Uterus (tissue), 4 donors: ENCODE measurements at places on chromosomes 1 and 21. TPM values are rescaled to one million over a fixed set of nuclear protein-coding genes. Genes with fewer than 3 reads are reported as not detected.

- no peak for DNase-seq
Measured at GRCh38 chr1:1272341-1273208, 1.1 kb downstream of the UBE2J2 start.

GRCh38 chr1:235327559-235328270, at the start of gene ARID4B:
ARID4B (minus strand) TSS chr1:235328179; CDS start chr1:235326919, 1,260 bp downstream.
- no peak for DNase-seq

DNA sequence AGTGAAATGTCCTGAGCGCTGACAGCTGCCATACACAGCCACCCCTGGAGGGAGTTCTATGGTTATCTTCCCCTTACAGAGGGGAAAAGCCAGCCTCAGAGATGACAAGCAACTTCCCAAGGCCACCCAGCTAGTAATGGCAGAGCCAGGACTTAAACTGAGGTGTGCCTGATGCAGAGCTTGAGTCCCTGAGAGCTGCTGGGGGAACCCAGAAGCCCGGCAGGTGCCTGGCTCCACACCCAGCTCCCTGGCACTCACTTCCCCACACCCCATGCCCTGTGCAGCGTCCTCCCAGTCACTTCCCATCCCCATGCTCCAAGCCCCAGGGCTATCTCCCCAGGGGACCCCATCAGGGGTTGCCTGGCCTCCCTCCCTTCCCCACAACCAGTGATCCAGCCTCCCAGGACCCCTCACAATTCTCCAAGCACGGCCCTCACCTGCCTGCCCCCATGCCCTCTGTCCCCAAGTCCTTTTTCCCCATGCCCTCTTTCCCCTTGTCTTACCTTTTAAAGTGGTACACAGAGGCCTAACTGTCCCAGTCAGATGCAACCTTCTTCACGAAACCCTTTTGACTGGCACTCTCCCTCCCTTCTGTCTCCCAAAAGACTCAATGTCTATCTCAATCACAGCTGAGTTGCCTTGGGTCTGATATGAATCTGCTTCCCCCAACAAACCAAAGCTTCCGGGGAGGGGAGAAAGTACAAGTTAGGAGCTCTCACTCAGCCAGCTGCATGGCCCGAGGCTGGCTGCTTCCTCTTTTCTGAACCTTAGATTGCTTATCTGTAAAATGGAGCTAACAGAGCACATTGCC, 39.8 kb upstream of the LRP8 start:
- DNase-seq: peak; percentile 1

OLIG2 gene
- total RNA-seq: not detected

ZNF593OS gene
- total RNA-seq: not detected
